ENCODE measurements at places on chromosomes 4 and X.

DNA sequence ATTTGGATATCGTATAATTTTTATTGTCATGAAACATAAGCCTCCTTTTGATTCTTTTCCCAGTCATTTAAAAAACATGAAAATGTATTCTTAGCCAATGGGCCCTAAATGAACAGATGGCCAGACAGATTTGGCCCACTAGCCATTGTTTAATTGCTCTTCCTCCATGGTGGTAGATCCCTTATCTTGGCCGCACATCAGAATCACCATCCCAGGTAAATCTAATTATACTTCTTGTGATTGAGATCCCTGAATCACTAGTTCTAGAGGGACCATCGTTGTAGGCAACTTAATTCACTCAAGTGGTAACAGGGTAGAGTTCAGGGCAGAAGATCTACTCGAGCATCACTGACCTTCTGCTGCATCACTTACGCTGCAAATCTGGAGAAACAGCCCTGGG, 24.1 kb upstream of the VCX3A start:
- DNase-seq = no peak

- DNase-seq = no peak
Measured at GRCh38 chr4:157459785-157460184, 239.3 kb downstream of the GRIA2 start.

DNA sequence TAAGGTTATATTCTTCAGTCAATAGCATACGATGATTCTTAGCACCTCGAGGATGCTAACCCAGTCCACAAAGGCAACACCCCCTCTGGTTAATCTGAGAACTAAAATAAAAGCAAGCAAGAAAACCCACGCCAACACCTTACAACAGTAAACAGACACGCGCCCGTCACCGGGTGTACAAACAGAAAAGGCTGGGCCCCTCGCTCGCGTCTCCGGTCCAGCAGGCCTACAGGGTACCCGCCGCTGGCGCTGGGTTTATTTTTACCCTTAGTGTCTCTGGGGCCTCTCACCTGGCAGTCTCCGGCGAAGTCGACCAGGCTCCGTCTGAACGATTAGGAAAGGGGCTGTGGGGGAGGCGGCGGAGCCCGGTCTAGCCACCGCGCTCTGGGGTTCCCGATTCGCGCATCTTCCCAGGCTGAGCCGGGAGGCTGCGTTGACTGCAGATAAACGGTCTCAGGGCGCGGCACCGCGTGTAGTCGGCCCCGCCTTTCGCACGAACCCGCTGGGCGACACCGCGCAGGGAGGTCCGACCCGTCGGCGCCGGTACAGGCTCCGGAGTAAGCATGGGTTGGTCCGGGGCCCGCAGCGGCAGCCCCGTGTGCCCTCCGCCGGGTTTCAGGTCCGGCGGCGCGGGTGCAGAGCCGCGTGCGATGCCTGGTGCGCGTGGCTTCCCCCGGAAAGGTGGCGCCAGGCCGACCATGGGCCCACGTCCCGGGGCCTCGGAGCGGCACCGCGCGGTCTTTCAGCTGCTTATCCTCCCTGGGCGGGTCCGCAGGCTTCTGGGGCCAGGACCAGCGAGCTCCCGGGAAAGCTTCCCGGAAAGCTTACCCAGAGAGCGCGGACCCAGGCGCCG, 441 bp downstream of the SLC9B2 start:
- DNase-seq = peak; percentile 33

GRCh38 chr4:177092807-177093206, 216.9 kb upstream of the NEIL3 start:
- no peak for DNase-seq

DNA sequence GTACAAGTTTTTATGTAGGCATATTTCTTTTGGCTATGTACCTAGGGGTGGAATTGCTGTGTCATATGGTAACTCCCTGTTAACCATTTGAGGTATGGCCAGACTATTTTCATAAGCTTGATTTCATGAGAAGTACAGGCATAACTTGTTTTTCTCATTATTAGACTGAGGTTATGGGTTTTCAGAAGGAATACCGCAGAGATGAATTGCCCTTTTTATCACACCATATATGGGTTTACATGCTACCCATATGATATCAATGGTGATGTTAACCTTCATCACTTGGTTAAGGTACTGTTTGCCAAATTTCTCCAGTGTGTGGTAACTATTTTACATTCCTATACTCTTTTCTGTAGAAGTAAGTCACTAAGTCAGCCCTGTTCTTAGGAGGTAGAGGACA, 23.5 kb downstream of the RAB40A start:
- no peak for DNase-seq

DNA sequence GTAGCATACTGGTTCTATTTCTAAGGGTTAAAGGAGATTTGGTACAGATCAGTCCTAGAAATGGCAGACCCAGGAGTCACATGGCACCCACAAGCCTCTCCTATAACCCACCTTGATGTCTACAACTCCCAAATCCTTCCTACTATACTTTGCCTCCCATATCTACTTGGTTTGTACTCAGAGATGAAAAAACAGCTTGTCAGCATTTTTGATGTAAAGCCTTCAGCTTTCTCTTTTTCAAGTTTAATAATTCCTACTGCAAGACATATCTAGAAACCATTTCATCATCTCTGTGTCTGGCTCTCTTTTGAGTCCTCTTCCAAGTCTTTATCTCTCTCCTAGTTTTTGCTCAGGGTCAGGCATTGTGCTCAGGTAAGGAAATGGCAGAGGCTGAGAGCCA, 82.9 kb downstream of the NYX start:
- no peak for DNase-seq

DNA sequence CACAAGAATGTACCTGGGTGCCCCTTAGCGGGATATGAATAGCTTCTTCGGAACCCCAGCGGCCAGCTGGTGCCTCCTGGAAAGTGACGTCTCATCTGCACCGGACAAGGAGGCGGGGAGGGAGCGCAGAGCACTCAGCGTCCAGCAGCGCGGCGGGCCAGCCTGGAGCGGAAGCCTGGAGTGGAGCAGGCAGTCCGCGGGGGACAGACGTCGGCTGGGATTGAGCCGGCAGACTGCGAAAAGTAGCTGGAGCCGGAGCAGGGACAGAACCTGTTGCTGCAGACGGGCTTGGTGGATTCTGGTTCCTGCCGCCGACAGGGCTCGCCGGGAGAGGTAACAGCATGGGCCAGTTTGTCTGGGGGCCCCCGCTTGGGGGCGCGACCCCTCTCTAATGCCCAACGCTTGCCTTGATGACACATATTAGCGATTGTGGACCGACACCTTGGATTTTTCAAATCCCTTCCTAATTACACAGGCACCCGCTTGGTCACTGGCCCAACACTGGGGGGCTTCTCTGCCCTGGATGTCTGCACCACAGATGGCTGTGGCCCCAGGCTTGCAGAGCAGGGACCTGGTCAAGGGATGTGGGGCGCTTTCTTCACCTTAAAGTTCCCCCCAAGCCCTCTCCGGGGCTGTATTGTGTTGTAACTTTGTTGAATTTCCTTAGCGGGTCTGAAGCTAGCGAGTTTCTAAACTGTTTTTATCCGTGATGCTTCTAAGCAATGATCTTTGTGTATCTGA, at the start of gene NPFFR2:
Gene NPFFR2 (plus strand): TSS at position 133 of the 741 bp plus-strand sequence. CDS start 96,592 bp downstream, outside the sequence.
- no peak for DNase-seq

- no peak for DNase-seq
Measured at GRCh38 chr4:83658806-83659205, 122.9 kb downstream of the GPAT3 start.

DNA sequence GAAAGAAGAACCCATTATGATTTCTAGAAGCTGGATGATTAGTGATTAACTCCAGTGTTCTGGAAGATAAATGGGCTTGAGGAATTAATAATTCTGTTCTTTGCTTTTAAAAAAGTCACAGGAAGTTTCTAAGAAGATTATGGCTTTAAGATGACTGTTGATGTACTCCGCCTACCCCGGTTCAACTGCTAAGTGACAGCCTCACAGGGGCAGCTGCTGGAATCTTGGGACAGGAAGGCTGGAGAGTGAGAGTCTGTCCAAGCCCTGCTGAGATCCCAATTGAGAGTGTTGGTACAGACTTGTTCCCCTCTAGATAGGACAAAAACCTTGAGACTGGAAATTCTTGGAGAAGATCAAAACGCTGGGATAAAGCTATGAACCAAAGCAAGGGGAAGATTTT, 37.3 kb downstream of the NPY1R start:
- DNase-seq = no peak

GRCh38 chr4:133146574-133147241, 2.4 kb upstream of the PCDH10 start:
- no peak for DNase-seq

GRCh38 chr4:41734371-41734770, 14.2 kb downstream of the PHOX2B start:
- DNase-seq = no peak

- DNase-seq = no peak
Measured at GRCh38 chr4:155077452-155078229, 130.8 kb upstream of the NPY2R start.

GRCh38 chrX:144297221-144297620, 413.4 kb downstream of the UBE2NL start:
- no peak for DNase-seq

DNA sequence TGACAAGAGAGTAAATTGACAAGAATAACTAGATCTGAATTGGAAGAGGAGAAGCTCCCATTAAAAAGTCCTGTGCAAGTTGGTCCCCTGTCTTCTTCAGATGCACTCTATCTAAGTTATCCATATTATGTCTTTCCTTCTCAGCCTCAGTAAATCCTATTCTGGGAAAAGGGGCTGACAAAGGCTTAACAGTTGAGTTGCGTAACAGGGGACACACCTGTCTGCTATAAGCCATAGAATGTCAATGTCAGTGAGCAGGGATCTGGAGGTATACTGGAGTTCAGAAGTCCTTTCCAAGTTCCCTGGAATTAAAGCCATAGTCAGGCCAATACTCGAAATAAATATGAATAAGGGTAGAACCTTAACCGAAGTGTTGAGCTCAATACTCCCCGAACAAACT, 26.3 kb upstream of the TNIP3 start:
- DNase-seq = no peak

GRCh38 chr4:102580463-102580842, 79.3 kb downstream of the NFKB1 start:
- DNase-seq = no peak

- no peak for DNase-seq
Measured at GRCh38 chr4:25813448-25814106, 49.2 kb downstream of the SEL1L3 start.

- no peak for DNase-seq
Measured at GRCh38 chrX:64191281-64192010, 14.1 kb downstream of the AMER1 start.

All from activated CD8-positive, alpha-beta memory T cell treated with anti-CD3 and anti-CD28 coated beads for 1 hour (primary cell).